NCI-H524 (cell line): ENCODE measurements at places on chromosomes 6 and 20.

DNA sequence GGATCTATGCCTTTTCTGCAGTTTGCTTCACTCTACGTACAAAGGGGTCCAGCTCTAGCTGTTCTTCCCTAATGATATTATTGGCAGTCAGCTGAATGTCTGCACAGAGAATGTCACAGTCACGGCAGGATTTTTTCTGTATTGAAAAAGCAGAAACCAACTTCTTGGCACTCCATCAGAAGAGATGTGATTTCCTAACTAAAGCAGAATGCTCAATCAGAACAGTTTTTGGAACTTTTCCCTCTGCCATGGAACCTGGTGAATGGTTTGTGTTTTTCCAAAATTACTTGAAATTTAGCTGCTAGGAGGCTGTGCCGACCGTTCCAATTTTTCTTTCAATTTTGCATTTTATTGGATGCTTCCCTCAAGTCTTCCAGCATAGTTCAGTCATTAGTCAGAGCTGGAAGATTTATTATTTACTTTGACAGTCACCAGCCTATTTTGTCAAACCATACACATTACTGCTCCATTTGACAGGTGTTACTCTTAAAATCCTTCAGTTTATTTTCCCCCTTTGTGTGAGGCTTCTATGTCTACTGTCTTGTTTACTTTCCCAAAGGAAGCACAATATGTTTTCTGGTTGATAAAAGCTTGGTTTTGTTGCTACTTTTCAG is 259.6 kb upstream of the EPHA7 start:
- DNase-seq, result no peak

GRCh38 chr6:89037141-89037900 is 43.2 kb upstream of the PNRC1 start:
- no peak for DNase-seq

DNA sequence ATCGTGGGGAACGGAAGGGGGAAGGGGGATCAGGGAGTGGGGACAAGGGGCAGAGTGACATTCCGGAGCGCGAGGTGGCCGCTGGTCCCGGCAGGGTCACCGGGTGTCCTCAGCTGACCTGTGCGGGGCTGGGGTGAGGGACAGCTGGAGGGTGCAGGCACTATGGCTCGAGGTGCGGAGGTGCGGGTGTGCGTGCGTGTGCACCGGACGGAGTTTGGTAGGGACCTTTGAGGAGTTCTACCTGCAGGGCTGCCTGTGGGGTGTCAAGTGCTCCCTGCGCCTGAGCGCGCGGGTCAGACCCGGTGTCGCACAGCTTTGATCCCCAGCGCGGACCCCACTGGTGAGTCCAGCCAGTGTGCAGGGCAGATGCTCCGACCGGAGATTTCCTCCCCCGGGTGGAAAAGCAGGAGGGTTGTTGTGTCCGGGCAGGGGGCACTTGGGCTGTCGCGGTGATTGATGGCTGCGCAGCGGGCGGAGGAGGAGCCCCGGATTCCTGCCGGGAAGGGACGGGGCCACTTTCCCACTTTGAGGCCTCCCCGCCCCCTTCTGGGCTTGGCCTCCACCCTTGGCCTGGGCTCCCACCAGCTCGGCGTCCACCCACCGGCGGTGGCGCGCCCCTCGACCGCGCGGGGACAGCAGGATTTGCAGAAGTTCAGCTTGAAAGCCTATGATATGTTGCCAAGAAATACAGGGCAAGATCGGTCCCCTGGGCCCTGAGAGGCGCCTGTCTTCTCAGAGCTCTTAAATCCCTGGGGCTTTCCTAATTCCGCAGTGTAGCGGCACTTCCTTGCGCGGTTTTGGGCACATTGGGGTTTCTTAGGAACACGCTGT is 658 bp downstream of the RIN2 start:
- DNase-seq, result peak; percentile 84

GRCh38 chr20:31901615-31902014 is 31.2 kb downstream of the TTLL9 start:
- DNase-seq, result no peak

GRCh38 chr6:11366934-11367637 is 134.6 kb upstream of the NEDD9 start:
- no peak for DNase-seq

GRCh38 chr20:63345328-63346100 is 15.6 kb downstream of the CHRNA4 start:
- no peak for DNase-seq

GRCh38 chr6:163721435-163721834 is 306.9 kb downstream of the QKI start:
- DNase-seq, result no peak

DNA sequence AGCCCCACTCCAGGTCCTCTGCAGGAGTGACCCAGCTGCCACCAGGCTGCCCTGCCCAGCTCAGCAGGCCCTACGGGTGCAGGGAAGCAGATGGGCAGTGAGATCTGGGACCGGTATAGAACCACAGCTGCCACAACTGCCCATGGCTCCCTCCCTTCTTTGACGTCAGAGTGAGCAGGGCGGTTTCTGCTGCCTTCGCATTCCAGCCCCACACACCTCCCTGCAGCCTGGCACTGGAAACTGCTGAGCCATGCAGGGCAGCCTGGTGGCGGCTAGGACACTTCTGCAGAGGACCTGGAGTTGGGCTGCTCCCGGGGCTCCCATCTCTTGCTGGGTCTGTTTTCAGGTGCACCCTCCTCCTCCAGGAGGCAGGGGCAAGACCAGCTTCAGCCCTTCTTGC is 101.6 kb upstream of the CD93 start:
- no peak for DNase-seq

DNA sequence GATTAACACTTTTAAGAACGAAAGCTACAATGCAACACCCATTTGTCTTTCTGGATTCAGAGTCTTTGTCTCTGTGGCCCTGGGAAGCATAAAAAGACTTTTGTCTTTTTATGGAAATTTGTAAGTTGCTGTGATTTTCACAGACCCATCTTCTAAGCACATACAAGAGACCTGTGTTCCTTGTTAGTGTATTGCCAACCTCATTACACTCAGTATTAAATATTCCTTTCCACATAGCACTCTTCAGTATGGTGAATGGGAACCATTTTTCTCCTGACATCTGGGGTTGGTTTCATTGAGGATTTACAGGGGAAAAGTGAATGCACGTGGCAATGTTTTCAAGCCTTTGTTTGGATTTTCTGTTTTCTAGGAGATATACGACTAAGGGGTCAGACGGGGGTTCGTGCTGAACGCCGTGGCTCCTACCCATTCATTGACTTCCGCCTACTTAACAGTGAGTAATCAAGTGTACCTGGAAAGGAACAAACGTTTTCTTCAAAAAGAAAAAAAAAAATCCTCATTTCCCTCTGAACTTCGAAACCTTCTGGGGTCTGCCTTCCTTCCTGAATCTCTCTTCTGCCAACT is 141.7 kb downstream of the MTFR2 start:
- DNase-seq, result no peak

- no peak for DNase-seq
Observed at GRCh38 chr20:42634156-42634555, 555.5 kb downstream of the PTPRT start.

DNA sequence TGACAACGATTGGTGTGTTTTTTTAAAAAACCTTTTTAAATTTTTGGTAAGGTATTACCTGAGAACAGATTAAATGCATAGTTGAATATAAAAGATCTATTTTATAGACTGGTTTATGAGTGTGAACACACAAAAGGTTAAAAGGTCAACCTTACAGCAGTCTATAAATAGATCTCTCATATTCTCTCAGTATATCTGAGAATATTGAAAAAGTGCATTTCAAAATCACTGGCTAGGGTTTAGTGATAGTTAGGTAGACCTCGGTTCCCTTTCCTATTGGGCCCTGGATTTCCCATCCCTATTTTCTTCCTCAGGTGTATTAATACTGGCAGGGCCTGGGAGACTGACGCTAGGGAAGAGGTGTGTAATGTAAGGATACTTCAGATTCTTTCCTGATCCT is 723 bp upstream of the ZNF451 start:
- DNase-seq, result no peak
